ENCODE measurements at places on chromosomes 13 and 19.
A peak's percentile ranks its signal among the peaks of the same experiment; 100 is the strongest.

DNA sequence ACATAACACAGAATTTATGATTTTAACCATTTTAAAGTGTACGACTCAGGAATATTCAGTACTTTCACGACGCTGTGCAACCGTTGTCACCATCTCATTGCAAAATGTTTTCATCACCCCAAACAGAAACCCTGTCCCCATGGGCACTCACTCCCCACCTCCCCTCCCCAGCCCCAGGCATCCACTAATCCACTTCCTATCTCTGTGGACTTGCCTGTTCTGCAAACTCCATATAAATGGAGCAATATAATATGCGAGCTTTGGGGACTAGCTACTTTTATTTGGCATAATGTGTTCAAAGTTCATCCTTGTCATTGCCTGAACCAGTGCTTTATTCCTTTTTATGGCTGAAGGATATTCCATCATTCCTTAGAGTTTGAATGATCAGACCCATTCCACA is 7.3 kb upstream of the INSR start:
- DNase-seq = no peak

DNA sequence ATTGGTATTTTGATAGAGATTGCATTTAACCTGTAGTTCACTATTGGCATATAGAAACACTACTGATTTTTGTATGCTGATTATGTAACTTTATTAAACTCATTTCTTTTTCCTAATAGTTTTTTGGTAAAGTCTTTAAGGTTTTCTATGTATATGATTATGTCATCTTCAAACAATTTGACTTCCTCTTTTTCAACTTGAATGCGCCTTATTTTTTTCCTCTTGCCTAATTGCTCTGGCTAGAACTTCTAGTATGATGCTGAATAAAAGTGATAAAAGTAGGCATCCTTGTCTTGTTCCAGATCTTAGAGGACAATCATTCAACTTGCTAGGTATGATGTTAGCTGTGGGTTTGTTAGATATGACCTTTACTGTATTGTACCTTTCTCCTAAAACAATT is 1034.9 kb downstream of the PCDH9 start:
- no peak for DNase-seq

GRCh38 chr19:51503286-51503817 is 1.8 kb upstream of the SIGLEC12 start:
- no peak for DNase-seq

- DNase-seq = no peak
Measured at GRCh38 chr13:96744367-96745331, 249.6 kb downstream of the OXGR1 start.

GRCh38 chr19:39916851-39917396 is 17.5 kb downstream of the FCGBP start:
- no peak for DNase-seq

GRCh38 chr13:33639158-33639557 is 178.8 kb upstream of the RFC3 start:
- peak; percentile 34 for DNase-seq

GRCh38 chr19:41528106-41528505 is 47.9 kb upstream of the CEACAM21 start:
- no peak for DNase-seq

GRCh38 chr13:30429721-30430694 is 7.7 kb downstream of the UBE2L5 start:
- DNase-seq = peak; percentile 65

DNA sequence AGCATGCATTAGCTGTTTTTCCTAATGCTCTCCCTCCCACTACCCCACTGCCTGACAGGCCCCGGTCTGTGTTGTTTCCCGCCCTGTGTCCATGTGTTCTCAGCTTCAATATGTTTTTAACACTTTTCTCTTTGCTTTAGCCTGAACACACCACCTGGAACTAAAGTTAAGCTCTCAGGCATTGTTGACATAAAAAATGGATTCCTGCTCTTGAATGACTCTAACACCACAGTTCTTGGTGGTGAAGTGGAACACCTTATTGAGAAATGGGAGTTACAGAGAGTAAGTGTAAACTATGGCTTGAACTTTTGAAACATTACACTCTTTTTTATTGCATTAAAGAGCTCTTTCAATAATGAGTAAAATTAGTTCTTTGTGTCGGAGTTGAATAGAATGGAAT is 70.1 kb downstream of the TDRD3 start:
- no peak for DNase-seq

DNA sequence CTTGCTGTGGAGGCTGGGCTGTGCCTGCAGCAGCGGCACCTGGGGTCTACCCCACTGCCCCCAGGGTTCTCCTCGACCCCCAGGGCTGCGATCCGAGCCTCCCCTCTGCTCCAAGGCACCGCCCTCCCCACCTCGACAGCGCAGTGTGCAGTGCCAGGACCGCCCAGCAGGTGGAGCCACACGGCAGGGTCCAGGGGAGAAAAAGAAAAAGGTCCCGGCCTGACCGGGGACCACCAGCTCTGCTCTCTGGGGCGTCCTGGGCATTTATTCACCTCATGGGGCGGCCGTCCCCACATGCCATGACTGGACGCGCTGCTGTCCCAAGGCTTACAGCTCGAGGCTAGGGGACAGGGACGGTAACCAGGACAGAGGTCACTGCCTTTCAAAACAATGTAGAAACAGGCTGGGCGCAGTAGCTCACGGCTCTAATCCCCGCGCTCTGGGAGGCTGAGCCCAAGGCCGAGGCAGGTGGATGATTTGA is 10.6 kb downstream of the REXO1 start:
- no peak for DNase-seq

GRCh38 chr13:112840472-112841302 is 128.3 kb upstream of the MCF2L start:
- DNase-seq = no peak

GRCh38 chr13:35838356-35838755 is 292.8 kb downstream of the DCLK1 start:
- DNase-seq = peak; percentile 38

DNA sequence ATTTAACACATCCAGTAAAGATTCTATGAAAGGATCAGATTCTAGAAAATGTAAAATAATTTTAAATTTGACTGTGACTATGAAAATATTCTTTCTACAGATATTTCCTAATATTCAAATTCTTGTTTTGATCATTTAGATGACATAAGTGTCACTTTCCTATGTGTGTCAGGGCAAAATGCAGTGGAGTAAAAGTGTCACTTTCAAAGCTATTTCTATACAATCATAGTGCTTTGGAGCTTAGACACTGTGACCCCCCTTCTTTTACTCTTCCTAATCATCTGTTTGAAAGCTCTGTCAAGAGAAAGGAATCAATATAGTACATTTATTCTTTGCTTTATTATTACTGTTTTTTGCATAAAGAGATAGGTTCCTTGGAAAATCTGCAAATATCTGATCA is 492.0 kb downstream of the DCT start:
- DNase-seq = no peak

- DNase-seq = no peak
Measured at GRCh38 chr19:19160461-19161035, 9.5 kb downstream of the MEF2B start.

DNA sequence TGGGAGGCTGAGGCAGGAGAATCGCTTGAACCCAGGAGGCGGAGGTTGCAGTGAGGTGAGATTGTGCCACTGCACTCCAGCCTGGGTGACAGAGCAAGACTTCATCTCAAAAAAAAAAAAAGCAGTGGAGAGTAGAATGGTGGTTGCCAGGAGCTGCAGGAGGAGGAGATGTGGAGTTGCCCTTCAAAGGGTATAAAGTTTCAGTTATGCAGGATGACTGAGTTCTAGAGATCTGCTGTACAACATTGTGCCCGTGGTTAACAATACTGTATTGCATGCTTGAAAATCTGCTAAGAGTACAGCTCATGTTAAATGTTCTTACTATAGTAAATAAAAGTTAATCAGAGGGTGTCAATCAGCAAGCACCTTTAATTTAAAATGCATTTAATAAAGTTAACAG is 28.4 kb upstream of the LATS2 start:
- DNase-seq = no peak

GRCh38 chr13:50576156-50576555 is 267.3 kb downstream of the DLEU7 start:
- DNase-seq = no peak

Measured in AG04450 (cell line).